ENCODE measurements at places on chromosomes 16 and 17.

DNA sequence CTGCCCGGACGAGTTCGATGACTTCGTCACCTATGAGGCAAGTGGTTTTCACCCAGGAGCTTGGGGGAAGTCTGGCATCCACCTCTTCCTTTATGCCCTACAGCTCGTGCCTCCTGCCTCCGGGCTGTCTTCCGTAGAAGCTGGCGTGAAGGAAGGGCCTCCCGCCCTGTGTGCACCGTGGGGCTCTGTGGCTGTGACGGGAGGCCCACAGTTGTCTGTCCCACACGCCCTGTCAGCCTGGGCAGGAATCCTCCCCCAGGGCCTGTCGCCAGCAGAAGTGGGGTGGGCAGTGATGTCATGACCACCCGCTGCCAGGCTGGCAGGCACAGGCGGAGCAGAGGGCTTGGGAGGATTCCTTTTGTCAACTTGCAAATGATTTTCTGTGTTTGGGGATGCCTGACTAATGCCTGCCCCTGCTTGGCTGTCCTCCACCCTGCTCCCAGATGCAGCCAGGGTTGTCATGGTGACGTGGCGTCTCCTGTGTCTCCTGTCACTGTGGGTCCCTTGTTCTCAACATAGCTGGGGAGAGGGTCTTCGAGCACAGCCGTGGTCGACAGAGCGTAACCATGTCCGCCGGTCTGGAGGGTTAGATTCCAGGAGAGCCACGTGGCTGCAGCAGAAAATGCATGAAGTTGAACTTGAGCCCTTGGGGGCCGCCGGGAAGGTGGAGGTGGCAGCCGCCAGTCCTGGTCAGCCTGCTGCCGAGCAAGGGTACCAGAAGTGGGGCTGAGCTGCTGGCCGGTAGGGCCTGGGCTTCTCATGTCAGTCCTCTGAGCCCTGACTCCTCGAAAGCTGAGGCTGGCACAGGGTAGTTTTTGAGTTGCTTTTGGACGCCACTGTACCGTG is 46.1 kb downstream of the RAB11FIP3 start:
- peak; percentile 11 for DNase-seq

GRCh38 chr17:10243883-10244844 is 45.8 kb upstream of the GAS7 start:
- DNase-seq, result peak; percentile 48

DNA sequence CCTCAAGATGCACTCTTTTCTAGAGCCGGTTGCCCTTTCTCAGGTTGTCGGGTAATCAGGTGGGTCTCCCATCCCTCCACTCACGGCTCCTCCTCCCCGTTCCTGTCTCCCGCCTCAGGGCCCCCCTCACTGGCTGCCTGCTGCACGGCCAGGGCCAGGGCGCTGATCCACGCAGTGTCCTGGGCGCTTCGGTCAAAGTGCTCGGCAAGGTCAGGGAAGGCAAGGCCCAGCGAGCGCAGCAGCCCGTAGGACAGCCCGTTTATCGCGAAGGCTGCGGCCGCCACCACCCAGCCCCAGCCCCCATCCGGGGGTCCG is 753 bp downstream of the SLC16A11 start:
- no peak for DNase-seq

DNA sequence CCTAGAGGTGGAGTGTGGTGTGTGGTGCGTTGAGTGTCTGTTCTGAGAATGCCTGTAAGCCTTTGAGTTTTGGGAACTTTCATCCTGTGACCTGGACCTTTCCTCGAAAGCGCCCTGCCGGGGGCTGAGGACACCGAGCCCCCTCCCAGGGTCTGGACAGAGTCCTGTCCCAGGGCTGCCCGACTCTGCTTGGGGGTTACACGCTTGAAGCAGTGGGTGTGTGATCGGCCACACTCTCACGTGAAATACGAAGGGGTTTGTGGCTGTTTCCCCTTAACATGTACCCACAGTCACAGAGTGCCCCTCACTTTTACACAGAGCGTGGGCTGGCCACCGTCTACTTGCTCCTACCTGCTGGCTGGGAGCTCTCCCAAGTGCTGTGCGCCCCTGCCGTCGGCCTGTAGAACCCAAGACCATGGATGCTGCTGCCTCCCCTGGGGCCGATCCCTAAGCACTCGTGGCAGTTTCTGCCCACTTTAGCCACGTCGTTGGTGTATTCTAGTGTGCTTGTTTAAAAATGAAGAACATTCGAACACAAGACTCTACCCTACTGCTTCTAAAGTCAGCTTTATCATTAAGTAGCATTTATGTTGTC is 6.8 kb downstream of the ZNF750 start:
- DNase-seq, result no peak

DNA sequence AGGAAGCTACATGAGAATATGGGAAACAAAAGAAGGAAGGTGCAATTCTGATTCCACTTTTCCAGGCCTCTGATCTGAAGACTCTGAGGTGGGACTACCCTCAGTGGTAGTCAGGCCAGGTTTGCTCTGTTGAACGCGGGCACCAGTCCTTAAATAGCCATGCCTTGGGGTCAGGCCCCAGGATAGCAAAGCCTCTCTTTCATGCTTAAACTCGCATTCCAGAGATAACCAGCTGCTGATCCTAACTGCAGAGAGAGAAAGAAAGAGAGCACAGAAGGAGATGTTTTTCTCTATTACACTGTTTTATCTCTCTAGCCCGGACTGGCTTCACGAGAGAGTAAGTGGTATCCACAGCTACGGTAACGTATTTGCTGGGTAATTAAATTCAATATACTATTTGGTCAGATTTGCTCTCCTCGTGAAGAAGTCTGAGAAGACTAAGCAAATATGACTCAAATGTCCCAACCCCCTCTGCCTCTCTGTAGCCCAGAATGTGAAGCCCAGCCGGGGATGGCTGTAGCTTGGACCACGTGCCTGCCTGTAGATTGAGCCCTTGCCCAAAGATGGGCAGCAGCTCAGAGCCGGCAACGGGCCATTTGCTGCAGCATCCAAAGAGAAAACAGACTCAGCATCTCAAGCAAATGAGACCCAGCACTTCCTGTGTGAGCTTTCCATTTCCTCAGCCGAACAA is 122.2 kb downstream of the SMG6 start:
- peak; percentile 97 for DNase-seq

- DNase-seq, result peak; percentile 42
Observed at GRCh38 chr16:79607587-79607986, 7.0 kb upstream of the MAF start.

DNA sequence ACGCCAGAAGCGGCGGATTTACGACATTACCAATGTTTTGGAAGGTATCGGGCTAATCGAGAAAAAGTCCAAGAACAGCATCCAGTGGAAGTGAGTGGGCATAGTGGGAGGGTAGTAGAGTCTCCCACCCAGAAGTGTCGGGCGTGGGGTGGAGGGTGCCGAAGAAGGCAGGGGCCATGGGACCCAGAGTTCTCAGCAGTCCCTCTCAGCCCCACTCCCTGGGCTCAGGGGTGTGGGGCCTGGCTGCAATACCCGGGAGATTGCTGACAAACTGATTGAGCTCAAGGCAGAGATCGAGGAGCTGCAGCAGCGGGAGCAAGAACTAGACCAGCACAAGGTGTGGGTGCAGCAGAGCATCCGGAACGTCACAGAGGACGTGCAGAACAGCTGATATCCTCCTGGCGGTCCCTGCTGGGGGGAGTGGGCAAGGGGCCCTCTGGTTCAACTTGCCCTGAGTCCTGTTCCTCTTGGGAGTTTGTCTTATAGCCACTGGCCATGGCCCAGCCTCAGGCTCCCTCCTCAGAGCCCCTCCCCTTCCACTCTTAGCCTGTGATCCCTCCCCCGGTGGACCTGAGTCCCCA is 916 bp downstream of the E2F4 start:
- no peak for DNase-seq

DNA sequence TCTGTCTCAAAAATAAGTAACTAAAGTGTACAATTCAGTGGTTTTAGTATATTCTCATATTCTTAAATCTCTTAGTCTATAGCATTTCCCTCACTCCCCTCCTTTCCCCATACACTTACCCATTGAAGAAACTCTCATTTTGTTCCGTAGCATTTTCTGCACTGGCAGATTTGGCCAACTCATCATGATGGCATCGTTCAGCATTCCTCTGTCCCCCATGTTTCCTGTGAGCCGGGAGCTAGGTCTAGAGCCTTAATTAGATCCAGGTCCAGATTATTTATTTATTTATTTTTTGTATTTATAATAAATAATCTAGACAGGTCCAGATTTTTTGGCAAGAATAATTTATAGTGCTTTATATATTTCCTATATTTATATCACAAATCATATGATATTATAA is 31.0 kb downstream of the HEATR3 start:
- peak; percentile 13 for DNase-seq

GRCh38 chr17:27226611-27227230 is 67.2 kb upstream of the WSB1 start:
- peak; percentile 38 for DNase-seq

- DNase-seq, result no peak
Observed at GRCh38 chr16:79047337-79047736, 553.2 kb downstream of the MAF start.

- DNase-seq, result no peak
Observed at GRCh38 chr16:6209355-6209930, 1111.8 kb upstream of the EEF2KMT start.

DNA sequence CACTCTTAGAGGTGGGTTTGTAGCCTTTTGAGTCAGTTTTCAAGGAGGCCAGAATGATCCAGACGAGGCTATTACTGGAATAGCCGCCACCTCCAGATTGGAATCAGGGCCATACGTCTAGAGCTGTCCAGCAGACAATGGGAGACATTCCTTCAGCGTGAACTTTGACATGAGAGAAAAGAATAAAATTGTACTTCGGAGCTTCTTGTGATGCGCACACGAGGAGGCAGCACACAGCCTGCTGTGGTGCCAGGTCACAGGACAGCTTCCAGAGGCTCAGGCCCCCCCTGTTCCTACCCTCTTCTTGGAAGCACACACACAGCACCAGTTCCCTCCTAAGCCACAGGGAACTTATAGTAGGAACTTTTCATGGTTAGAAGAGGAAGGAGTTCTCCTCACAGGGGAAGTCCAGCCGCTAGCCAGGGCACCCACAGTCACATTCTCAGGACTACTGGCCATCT is 81.0 kb downstream of the VPS53 start:
- DNase-seq, result peak; percentile 78

GRCh38 chr17:18017958-18018357 is 21.0 kb downstream of the ATPAF2 start:
- peak; percentile 73 for DNase-seq

GRCh38 chr16:78686601-78687000 is 587.1 kb downstream of the WWOX start:
- DNase-seq, result peak; percentile 56

- no peak for DNase-seq
Observed at GRCh38 chr17:1574697-1575471, 12.3 kb upstream of the PITPNA start.

- DNase-seq, result no peak
Observed at GRCh38 chr16:11225677-11226549, 30.1 kb downstream of the SOCS1 start.

GRCh38 chr16:79288066-79288465 is 312.5 kb downstream of the MAF start:
- DNase-seq, result no peak

- no peak for DNase-seq
Observed at GRCh38 chr17:71461498-71462169, 659.2 kb upstream of the SOX9 start.

DNA sequence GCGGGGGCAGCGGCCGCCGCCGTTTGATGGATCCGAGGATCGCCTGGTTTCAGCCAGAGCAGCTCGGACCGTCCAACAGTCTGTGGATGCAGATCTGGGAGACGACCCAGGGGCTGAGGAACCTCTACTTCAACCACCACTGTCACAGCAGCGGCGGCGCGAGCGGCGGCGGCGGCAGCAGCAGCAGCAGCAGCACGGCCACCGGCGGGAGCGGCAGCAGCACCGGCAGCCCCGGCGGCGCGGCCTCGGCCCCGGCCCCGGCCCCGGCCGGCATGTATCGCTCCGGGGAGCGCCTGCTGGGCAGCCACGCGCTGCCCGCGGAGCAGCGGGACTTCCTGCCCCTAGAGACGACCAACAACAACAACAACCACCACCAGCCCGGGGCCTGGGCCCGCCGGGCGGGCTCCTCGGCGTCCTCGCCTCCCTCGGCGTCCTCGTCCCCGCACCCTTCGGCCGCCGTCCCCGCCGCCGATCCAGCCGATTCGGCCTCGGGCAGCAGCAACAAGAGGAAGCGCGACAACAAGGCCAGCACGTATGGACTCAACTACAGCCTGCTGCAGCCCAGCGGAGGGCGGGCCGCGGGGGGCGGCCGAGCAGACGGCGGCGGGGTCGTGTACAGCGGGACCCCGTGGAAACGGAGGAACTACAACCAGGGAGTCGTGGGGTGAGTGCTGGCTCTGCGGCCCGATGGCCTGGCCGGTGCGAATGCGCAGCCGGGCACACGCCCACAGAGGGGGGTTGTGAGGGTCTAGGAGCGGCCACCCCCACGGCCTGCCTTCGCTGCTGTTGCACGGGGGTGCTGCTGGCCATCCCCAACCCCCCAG is 702 bp downstream of the TENT4B start:
- DNase-seq, result peak; percentile 26

DNA sequence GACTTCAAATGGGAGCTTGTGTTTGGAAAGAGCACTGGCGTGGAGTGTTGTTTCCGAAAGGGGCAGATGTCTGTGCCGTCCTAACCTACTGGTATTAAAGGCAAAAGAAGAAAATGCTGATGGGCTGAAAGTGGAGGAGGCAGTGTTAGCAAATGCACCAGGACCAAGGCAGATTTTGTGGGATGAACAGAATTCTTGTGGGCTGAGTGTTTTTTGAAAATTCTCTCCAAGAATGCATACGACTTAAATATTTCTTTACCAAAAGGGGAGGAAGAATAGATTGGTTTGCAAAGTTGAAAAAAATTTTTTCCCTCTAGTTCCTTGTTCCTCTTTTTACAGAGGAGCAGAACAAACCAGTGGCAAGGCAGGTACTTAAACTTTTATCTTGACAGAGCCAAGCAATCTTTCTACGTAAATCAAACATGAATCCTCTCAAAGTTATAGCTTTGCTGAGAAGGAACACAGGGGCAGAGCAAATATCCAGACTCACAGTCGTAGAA is 16.8 kb downstream of the MARCHF10 start:
- DNase-seq, result peak; percentile 74

DNA sequence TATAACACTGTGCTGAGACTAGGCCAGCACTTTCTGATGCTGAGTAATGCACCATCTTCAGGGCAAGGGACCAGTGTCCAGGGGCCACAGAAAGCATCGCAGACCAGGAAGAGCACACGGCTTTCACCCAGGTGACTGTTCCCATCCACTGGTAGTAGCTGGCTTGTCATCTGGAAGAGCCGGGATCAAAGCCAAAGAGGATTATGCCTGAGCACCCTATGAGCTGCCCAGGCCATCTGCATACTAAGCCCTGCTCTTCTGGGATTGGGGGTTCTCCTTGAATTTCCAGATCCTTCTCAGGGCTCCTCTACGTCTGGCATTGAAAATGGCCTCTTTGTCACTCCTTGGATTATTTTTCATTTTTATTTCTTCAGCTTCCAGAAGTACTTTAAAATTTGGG is 140.7 kb downstream of the IRX3 start:
- no peak for DNase-seq

Data from cardiac fibroblast (primary cell).